Activated T-cell treated with anti-CD3 and anti-CD28 coated beads for 4 hours (primary cell): ENCODE measurements at places on chromosomes 5 and 9.
A peak's percentile ranks its signal among the peaks of the same experiment; 100 is the strongest.

DNA sequence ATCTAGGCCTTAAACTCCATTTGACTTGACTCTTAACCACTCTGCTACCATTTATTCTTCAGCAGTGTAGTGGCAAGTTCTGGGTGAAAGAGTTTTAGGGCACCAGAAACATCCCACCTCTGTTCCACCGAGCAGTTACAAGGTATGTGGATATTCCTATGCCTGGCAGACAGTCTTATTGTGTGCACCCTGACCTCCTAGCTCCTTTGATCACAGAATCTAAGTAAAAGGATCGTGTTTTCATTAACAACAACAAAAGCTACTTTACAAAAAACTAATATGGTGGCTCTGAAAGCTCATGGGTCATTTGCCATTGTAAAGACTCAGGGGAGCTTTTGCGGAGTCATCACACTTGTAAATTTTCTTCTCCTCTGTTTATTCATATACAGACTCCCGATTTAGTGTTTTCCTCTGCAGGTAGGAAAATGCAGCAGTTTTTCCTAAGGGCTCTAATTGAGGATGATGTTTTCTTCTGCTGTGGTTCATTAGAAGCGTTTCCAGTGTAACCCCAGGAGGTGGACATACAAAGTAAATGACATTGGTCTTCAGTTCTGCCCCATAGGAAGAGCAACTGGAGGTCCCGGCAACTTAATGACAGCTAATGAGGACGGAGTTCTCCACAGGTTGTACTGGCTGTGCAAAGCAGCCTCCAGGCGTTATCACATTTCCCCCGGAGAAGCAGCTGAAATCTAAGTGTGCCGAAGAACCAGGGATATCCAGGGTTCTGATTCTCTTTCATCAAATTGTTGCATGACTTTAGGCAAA lies 78.2 kb downstream of the ATP10B start:
- no peak for DNase-seq

DNA sequence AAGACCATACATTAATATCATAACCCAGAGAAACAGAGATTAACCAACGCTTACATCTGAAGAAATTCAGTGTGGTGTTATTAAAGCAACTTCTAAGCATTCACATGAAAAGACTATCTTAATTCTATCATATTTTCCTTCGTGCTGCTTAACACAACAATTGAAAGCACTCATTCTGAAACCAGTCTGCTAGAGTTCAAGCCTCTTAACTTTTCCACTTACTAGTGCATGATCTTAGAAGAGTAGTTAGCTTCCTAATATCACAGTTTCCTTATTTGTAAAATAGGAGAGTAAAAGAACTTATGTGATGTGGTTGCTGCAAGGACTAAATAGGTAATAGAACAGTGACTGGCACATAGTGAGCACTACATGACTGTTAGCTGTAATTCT lies 379.3 kb downstream of the TRIM36 start:
- no peak for DNase-seq

DNA sequence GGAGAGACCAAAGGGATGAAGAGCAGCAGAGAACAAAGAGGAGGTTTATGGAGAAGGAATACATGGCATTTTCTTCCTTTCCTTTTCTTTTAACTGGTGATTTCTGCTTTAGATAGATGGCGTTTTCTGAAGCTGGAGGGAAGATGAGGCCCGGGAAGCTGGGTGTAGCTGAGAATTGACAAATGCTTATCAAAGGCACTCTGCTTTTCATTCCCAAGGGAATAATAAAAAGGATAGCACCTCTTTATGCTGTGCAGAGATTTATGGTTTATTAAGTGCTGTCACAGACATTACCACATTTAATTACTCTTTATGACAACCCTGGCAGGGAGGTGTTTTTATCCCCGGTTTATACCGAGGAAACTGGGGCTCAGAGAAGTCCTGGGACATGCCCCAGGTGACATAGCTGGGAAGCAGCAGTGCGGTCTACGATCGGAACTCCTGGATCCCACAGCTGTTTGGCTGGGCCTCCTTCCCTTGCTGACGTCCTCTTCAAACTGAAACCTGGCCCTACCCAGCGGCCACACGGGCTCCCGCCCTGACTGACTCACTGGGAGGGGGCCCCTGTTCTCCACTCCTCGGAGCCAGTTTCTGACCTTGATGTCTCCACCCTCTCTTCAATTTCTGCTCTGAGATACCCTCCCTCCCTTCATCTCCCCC lies 8.2 kb upstream of the EPB41L4B start:
- no peak for DNase-seq

DNA sequence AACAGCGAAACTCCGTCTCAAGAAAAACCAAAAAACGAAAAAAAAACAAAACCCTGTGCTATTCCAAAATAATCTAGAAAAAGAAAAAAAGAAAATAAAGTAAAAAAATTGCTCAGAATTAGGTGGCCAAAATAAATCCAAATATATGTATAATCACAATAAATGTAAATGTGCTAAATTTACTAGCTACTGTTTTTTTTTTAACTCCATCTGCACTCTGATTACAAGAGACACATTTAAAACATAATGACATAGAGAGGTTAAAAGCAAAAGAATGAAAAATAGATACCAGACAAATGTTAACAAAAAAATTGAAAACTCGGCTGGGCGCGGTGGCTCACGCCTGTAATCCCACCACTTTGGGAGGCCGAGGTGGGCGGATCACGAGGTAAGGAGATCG lies 66.1 kb downstream of the FGF1 start:
- no peak for DNase-seq

- no peak for DNase-seq
Observed at GRCh38 chr5:158409507-158409906, 550.6 kb upstream of the CLINT1 start.

GRCh38 chr9:99158629-99159028 lies 53.7 kb downstream of the TGFBR1 start:
- no peak for DNase-seq

- DNase-seq, result no peak
Observed at GRCh38 chr5:73327908-73328455, 120.6 kb downstream of the FOXD1 start.

DNA sequence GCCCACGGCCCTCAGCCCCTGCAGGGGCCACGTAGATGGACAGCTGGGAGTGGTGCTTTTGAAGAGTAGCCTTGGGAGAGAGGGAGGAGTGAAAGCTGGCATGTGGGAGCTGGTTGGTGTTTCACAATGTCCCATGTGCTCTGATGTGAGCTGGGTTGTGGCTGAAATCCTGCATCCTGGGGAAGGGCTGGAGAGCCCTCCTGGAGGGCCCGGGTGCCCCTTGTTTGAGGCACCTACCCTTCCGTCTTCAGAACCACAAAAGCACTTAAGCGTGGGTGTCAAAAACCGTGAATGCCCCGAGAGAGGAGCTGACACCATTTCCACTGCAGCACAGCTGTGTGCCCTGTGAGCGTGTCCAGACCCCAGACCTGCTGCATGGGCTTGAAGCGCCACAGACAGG lies 199.1 kb upstream of the ZNF618 start:
- DNase-seq, result no peak

GRCh38 chr5:83827111-83827557 lies 106.5 kb upstream of the HAPLN1 start:
- no peak for DNase-seq

DNA sequence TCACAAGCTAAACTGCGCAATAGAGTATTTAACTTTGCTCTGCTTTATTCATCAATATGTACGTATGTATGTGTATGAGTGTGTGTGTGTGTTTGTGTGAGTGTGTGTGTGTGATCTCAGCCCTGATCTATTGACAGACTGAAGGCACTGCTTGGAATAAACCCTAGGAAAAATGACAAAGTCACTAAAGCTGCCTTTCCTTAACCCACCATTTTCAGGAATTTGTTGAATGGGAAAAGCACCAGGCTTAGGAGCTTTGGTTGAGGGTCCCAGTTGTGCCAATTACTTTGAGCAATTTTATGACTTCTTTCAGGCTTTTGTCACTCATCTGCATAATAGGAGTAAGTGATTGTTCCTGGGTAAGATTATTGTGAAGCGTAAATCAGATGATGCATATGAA lies 108.6 kb upstream of the TLR4 start:
- DNase-seq, result no peak

GRCh38 chr5:74686962-74687751 lies 2.1 kb downstream of the HEXB start:
- no peak for DNase-seq

DNA sequence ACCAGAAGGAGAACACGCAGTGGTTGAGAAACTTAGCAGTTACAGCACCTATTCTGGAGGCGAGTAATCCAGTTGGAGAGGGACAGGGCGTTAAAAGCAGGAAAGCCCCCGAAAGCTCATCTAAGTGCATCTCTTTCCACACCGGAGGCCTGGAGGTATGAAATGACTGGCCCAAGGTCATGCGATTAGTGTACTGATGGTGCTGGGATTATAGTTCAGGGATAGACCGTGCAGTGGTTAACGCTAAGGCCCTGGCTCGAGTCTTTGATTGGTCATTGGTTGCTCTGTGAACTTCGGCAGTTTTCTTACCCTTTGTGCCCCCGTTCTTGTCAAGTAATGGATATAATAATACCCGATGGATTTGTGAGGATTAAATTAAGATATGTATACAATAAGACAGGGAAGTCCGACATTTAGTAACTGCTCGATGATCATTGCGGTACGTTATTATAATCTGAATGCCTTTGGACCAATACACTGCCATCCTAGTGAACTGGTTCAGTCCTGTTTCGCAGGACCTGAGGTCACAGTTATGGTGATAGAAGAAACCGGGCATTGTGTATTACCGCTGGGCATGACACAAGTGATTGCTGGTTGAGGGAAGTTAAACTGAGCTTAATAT lies 960 bp downstream of the CANX start:
- no peak for DNase-seq

DNA sequence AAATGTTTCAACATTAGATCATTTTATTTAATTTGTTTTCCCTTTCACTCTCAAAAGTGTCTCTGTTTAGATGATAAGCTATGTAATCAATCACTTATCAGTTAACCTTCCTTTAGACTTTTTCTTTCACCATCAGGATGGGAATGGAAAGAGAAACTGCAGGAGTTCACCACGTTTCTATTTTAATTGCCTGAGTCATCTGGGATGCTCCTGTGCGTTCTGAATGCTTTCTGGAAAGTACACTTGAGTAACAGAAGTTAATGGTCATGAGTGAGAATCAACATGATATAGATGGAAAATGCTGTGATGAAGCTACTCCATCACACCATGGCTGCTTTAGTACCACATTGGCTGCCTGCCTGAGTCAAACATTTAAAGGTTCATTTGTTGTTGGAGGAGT lies 783.3 kb upstream of the CDH9 start:
- no peak for DNase-seq

- DNase-seq, result peak; percentile 21
Observed at GRCh38 chr9:33264003-33264472, 470 bp downstream of the BAG1 start.

DNA sequence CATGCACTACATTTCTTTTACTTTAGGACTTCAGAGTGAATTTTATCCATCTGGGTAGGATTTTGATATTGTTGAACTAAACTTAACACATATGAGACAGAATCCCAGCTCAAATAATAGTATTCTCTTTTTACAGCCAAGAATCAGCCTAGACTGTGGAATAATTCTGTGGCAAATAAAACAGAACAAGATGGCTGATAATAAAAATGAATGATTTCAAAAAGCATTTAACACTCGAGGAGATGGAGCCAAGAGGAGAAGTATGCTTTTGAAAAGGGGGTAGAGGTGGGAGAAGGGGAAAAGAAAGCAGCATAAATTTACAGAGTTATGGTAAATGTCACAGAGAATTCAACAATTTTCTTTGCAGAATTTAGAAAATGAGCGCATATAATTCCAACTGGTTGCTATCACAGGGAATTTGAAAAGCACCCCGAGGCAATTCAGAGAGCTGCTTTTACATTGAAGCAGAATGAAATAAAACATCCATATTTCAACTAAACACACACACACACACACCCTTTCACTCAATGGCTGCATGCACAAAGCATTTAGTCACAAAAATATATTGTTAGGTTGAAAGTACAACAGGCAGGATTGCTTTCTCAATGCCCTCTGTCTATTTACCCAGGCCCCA lies 60.2 kb upstream of the DMAC1 start:
- no peak for DNase-seq

DNA sequence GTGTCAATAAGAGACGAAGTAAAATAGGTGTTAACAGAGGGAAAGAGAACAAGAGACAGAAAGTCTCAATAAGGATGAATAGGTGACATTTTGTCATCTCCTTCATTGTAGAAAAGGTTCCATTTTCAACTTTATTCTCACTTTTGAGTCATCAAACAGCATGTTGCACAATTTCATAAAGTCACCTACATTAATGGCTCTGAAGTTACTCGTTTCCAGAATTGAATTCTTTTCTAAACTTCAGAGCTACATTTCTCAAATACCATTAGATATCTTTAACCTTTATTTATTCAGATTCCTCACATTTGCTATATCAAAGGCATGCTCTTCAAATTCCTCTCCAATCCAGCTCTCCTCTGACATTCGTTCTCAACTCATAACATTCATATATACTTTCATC lies 13.1 kb downstream of the ADAMTS6 start:
- no peak for DNase-seq

DNA sequence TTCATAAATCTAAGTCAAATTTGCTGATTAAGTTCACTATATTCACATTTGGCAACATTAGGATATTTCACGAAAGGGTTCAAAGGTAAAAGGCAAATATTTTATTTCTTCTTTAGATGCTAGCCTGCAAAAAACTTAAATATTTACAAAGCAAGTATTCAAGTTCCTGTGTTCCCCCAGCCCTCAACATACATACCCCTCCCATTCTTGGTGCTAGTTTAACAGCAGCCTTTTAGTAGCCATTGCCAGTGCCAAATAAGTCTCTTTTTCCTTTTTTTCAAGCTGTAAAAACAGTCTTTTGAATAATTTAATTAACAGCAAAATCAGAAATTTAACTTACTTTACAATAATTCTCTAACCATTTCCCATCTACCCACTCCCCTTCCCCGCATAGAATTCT lies 288.5 kb upstream of the TMEM161B start:
- no peak for DNase-seq

GRCh38 chr5:161085056-161085455 lies 233.0 kb upstream of the ATP10B start:
- no peak for DNase-seq

- DNase-seq, result no peak
Observed at GRCh38 chr5:134749415-134749814, 9.2 kb upstream of the DDX46 start.

DNA sequence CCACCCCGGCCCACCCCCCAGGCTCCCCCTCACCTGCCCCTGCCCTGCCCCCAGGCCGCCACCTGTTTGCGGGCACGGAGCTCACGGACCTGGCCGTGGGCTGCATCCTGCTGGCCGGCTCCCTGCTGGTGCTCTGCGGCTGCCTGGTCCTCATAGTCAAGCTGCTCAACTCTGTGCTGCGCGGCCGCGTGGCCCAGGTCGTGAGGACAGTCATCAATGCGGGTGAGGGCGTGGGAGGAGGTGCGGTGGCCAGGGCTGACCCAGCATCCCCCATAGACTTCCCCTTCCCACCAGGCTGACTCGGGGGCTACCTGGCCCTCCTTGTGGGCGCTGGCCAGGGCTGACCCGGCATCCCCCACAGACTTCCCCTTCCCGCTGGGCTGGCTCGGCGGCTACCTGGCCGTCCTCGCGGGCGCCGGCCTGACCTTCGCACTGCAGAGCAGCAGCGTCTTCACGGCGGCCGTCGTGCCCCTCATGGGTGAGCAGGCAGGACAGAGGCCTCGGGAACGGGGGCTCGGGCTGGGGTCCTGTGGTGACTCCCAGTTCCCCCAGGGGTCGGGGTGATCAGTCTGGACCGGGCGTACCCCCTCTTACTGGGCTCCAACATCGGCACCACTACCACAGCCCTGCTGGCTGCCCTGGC lies 3.5 kb downstream of the SLC34A3 start:
- no peak for DNase-seq
